ENCODE measurements at places on chromosomes 1 and 21.

- DNase-seq = peak; percentile 81
These were observed 3.5 kb upstream of the ARID1A start for GRCh38 chr1:26692211-26692792.

GRCh38 chr21:44480200-44481053 lies 25.1 kb downstream of the LRRC3 start:
- DNase-seq = no peak

GRCh38 chr1:85379203-85380136 lies 85.5 kb downstream of the DDAH1 start:
- DNase-seq = no peak

- DNase-seq = no peak
These were observed 25.0 kb downstream of the GIPC2 start for GRCh38 chr1:78070758-78071157.

GRCh38 chr1:169867012-169867675 lies 26.6 kb downstream of the SCYL3 start:
- DNase-seq = no peak

- no peak for DNase-seq
These were observed 257.3 kb downstream of the KCNJ6 start for GRCh38 chr21:37658817-37659458.

DNA sequence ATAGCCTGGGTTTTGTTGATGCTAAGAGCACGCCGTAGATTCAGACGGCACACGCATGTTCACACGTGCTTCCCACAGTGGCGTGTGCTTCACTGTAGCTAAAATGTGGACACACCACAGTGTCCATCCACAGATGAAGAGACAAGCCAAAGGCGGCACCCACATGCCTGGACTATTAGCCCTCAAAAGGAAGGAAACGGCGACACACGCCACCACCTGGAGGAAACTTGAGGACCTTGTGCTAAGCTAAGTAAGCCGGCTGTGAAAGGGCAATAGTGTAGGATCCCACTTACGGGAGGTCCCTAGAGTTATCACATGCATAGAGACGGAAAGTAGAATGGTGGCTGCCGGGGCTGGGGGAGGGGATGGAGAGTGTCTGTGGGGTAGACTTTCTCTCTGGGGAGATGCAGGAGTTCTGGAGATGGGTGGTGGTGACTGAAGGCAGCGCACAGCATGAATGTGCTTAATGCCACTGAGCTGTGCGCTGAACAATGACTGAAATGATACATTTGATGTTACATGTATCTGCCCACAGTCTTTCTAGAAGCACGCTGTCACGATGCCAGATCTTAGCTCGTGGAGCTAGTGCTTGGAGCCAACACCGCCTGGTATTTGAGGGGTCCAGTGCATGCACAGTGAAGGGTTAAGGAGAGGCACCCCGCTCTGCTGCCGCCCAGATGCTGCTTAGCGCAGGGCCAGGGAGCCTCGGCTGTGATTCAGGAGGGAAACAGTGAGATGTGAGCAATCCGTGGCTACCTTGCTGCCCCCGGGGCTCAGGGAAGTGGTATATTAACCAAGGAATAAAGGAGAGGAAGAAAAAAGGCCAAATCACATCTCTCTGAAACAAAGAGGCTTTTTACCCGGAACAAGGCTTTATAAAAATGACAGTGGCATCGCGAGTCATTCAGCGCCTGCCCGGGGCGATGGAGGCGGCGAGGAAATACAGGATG lies 103.7 kb downstream of the PRDM16 start:
- DNase-seq = no peak

- no peak for DNase-seq
These were observed 19.6 kb downstream of the KCNAB2 start for GRCh38 chr1:6065093-6065858.

GRCh38 chr1:83512373-83513193 lies 486.3 kb downstream of the TTLL7 start:
- no peak for DNase-seq

- DNase-seq = no peak
These were observed 227.7 kb downstream of the SMYD3 start for GRCh38 chr1:246279402-246279801.

GRCh38 chr1:88920845-88921244 lies 29.5 kb upstream of the GTF2B start:
- no peak for DNase-seq

GRCh38 chr1:26922901-26923300 lies 1.4 kb downstream of the NUDC start:
- no peak for DNase-seq

DNA sequence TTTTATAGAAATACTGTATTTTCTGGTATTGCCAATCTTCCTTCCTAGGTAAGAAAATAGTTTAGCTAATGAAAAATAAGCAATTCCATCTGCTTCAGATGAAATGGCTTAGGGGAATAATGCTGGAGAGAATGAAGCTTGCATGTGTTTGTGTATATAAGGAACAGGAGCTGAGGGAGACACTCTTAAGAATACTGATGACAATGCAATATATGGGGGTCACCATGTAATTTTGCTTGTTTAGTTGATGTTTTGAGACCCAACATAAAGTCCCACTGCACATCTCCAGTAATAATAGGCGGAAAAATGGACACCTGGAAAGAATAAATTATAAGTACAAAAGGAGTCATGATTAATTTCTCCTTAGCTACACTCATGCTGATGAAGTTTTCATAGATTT lies 110.8 kb upstream of the BRINP3 start:
- DNase-seq = no peak

DNA sequence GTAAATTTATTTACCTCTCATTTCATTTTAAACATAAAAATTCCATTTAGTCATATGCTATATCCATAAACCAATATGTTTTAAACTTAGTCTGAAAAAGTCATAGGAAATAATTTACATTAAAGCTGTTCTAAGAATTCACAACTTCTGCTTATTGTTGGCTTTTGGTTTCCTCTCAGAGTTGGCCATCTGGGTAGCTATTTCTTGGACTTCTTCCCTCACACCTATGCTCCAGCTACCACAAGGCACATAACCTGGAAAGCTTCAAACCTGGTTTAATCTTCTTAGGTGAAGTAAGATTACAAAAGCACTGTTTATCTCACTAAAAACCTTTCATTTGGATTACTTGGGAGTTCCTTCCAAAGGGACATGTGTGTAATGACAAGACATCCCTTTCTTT lies 29.8 kb downstream of the RBM11 start:
- no peak for DNase-seq

- DNase-seq = peak; percentile 43
These were observed 22.8 kb upstream of the RNU1-4 start for GRCh38 chr1:16717336-16718098.

DNA sequence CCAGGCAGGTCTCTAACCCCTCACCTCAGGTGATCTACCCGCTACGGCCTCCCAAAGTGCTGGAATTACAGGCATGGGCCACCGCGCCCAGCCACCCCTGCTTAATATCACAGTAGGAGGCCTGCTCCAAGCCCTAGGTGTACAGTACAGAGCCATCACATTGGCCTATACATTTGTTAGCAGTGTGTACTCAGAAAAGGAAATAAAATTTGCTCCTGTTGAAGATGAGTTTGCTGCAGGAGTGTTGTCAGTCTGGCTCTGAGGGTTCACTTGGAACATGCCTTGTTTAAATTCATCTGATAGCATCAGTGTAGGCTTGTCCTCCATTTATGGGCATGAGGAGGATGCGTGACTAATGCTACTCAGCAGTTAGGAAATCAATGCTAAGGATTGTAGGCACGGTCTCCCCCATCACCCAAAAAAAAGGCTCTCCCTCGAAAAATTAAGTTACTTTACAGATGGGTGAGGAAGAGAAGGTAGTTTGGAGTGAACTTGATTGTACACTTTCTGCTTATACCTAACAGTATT lies 4.6 kb upstream of the ENAH start:
- DNase-seq = no peak

DNA sequence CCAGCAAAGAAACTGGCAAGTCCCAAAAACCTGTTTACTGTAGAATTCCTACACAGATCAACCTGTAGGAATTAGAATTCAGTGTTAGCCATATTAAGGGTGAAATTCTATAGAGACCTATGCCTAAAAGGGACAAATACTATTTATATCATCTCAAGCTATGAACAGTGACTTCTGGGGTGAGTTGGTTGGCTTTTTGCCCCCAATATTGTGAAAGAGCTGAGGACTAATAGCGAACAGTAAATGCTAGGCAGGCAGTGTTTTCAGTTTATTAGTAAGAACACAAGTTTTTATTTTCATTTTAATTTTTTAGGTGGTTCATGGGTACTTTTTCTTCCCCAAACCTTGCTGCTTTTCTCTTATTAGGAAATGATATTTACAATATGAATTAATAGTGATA lies 15.3 kb downstream of the SLC16A4 start:
- no peak for DNase-seq
